CD4-positive, alpha-beta T cell treated with Interleukin-21 for 1 hour (primary cell): ENCODE measurements at places on chromosomes 11 and 22.

- no peak for DNase-seq
Measured at GRCh38 chr11:23502389-23502788, 642.1 kb upstream of the CCDC179 start.

DNA sequence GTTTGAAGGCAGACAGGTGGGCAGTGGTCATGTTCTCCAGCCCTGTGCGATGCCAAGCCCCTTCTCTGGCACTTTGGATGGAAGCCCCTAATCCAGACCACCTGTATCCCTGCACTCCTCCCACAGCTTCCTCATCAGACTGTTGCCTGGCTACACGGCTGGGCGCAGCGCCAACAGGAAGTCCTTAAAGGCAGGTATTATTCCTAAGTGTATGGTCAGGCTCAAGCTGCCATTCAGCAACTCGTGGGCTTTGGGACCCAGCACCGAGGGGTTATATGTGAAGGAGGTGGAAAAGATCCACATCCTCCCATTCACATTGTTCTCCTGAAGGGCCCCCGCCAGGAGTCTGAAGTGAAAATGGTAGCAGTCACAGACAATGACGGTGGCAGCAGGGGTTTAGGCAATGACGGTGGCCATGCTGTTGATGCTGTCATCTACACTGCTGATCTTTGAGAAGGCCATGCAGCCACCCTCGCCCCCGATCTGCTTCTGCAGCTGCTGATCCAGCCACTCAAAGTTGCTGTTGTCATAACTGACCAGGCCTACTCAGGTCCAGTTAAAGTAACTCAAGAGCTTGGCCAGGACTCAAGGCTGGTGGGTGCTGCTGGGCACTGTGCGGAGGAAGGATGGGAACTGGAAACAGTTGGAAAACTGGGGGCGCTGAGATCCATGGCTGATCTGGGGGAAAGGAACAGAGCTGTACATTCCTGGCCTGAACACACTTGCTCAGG, 27.7 kb downstream of the OR6Q1 start:
- DNase-seq = no peak

DNA sequence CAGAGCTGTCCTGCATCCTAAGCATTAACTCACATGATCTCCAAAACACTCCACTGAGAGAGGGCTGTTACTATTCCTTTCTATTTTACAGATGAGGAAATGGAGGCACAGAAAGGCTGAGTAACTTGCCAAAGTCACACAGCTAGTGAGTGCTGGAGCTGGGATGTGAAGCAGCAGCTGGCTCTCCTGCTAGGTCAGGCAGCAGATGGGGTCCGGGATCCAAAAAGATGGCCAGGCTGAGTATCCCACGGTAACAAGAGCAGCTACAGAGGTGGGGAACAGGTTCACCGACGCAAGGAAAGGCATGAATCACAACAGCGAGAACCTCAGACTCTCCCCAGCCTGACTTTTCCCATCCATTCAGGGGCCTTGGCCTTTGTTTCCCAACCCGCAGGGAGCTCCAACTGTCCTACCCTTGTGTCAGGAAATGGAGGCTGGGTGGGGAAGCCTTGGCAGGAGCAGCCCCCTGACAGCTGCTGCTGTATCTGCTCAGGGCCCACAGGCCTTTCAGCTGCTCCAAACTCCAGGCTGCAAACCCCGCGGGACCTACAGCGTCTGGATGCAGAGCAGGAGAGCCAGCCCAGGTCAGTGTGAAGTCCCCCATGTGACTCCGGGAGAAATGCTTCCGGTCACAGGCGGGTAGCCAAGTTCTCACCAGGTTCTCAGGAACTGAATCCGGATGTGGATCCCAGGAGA, 29.5 kb downstream of the DKK3 start:
- no peak for DNase-seq

DNA sequence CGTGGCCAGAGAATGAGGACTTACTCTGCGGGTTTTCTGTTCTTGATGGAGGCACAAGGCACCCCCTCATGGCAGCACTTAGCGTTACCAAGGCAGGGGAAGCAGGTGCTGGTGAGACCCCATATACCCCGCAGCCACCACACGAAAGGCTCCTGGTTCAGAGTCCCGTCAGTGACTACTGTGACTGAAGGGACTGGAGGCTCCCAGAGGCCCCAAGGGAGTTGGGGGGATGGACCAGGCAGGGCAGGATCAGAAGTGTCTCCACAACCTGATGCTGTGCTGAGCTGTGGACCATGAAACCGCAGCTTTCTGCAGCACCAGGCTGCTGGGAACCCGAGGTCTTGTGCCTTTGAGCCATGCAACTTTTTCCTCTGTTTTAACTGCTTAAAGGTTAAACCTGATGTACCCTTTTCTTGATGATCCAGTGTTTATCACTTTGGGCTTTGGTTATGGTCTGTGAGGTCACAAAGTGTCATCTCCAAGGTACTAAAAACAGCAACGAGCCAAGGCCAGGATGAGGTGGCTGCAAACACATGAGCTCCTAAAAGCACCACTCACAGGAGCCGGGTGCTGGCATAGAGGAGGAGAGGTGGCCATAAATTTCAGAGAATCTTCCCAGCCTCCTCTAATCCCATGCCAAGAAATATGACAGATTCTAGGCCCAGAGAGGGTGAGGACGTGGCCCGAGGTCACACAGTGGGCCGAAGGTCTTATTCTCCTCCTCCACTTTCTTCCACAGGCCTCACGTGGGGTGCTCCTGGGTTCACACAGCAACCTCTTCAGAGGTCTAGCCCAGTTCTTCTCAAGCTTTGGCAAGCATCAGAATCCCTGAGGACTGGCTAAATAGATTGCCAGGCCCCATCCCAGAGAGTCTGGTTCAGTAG, 4.2 kb upstream of the LRRC32 start:
- DNase-seq = no peak

GRCh38 chr11:57978686-57979531, 44.8 kb upstream of the OR9Q1 start:
- no peak for DNase-seq

DNA sequence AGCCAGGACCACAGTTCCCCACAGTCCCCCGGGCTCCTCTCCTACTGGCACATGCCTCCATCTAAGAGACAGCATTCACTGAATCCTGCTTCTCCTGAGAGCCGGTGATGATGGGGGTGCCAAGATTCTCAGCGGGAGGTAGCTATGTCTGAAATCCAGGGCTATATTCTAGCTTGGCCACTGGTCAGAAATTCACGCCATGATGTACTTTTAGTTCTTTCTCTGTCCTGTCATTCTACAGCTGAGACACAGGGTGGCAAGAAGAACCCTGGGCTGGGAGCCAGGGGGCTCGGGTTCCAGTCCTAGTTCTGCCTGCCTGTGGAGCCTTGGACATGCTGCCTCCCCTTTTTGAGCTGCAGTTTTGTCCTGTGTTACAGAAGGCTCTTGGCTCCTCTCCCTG, 59.2 kb upstream of the PHOX2A start:
- no peak for DNase-seq

- no peak for DNase-seq
Measured at GRCh38 chr11:73333640-73334383, 25.7 kb downstream of the ARHGEF17 start.

- DNase-seq = no peak
Measured at GRCh38 chr11:132343445-132344175, 973.2 kb downstream of the NTM start.

DNA sequence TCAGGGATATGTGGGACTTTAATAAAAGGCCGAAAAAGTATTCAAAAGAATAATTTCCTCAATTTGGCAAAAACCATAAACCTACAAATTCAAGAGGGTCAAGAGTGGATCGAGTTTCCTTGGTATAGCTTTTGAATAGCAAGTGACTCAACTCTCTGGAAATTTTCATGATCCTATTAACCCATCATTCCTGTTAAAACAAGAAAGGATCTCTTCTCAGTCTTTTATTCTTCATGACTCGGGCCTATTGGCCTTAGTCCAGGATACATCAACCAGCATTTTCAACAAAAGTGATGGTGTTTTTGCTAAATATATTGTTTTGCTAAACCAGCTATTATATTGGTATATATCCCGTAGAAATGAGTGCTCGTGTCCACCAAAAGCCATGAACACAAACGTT, 110.3 kb downstream of the ATXN10 start:
- no peak for DNase-seq

DNA sequence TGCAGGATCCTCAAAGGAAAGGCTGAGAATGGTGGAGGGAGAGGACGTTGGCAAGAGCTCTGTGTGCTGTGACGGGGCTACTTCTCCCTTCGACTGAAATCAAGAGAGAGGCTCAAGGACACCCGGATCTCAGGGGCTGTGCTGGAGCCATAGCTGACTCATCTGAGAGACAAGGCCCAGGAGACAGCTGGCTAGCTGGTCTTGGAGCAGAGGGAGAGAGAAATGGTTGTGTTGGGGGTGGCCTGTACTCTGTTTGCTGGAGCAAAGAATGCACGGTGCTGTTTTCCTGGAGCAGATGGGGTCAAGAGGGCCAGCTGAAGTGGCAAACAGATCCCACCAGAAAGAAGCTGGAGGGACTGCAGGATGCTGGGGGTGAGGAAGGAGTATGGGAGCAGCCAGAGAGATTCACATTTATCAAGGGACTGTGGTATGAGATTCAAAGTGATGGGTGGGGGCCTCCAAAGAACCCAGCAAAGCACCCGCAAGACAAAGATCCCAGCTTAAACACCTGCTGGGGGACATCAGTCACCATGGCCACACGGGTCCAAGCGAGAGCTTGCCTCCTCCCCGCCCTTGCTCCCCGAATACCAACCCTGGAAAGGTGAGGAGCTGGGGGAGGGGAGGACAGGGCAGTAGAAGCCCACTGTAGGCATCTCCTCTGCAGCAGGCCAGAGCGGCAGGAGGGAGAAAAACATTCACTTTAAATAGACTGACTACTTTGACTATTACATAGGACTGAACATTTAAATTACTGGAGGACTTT, 40.8 kb downstream of the MAP6 start:
- no peak for DNase-seq

GRCh38 chr11:104328512-104328907, 164.6 kb upstream of the PDGFD start:
- no peak for DNase-seq

- DNase-seq = no peak
Measured at GRCh38 chr11:76763573-76764346, 19.4 kb upstream of the TSKU start.

DNA sequence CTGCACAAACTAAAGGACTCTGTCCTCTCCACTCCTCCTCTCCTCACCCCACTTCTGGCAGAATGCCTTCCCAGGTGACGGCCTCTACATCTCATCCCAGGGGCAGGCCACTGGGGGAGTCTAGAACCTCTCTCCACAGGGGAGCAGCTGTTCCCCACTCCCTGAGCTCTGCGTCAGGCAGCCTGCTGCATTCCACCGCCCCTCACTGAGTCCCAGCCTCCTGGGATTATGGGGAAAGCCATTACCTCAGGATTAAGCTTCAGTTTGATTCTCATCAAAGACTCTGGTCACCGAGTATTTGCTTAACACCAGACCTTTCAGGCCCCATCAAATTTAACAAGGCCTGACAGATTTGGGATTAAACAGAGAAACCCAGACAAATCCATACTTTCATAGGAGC, 405.9 kb downstream of the NXPE2 start:
- no peak for DNase-seq

DNA sequence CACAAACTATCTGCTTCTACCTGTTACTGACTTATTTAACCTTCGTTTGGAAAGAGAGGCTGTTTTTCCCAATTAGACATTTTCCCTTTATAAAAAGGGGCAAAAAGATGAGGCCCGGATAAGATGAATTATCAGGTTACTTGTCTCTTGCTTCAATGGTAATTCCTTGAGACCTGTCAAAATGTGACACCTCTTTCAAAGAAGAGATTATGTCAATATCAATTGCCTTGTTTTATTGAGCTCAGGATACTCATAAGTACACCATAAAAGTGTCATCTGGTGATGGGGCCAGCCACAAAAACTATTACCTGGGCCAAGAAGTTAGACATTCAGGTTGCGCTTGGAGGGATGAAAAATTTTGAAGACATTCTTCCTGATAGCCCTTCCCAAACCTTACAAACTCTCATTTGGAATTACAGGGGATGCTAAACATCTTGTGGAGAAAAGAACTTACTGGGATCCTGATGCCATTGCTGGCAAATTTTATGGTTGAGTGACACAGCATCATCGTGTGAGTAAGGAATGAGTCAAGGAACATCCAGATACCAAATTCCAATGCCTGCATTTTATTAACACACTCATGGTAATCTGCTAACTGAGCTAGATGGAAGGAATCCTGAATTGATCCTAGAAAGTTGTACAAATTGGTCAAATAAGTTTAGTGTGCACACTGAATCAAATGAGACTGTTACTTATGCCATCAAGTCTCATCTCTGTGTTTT, 1071.2 kb downstream of the LRRC4C start:
- DNase-seq = no peak

DNA sequence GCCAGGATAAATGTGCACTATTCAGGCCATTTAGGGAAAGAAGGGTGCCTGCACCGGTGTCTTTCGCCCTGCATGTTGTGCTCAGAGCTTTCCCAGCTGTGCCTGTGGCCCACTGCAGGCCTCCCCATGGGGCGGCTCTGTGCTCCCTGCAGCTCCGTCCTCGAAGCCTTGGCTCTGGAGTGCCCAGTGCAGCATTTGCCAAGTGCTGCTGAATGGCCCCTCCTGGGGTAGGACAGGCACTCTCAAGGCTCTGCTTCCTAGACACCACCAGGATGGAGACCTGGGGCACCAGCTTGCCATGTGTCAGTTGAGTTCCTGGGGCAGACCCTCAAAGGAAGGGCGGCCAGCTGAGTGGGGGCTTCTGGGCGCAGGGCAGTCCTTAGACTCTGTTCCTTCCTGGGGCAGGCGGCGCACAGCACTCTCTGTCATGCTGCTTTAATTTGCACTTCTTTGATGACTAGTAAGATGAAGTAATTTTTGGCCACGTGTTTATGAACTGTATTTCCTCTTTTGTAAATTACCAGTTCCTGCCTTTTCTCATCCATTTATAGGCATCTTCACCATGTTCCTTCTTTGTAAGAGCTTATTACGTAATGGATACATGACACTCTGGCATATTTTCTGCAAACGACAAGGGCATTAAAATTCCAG, 32.1 kb upstream of the GNB1L start:
- DNase-seq = peak; percentile 50

- peak; percentile 74 for DNase-seq
Measured at GRCh38 chr22:17785185-17786184, 11.2 kb upstream of the BID start.

DNA sequence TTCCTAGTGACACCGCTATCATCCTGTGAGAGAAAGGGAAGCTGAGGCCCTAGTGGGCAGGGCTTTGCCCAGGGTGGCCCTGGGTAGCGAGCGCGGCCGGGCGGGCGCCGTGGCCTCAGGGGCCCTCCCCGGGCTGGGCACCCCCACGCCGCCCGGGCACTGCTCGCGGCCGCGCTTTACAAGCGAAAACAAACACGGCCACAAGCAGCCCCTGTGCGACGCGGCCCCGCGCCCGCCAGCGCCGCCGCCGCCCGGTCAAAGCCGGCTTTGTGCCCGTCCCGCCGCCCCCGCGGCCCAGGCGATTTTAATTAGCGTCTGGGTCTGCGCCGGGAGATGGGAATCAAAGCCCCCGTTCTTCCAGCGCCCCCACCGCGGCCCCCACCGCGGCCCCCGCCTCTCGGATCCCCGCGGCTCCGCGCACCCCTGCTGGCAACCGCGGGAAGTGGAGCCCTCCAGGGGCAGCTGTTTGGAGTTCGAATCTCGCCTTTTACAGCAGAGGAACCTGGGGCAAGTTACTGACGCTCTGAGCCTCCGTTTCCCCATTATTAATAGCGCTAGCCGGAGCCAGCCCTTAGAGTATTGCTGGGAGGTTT, 47.9 kb downstream of the CHRDL2 start:
- no peak for DNase-seq

GRCh38 chr11:109799604-109800003, 293.6 kb upstream of the ZC3H12C start:
- no peak for DNase-seq

- DNase-seq = no peak
Measured at GRCh38 chr11:2573240-2574042, 126.4 kb downstream of the KCNQ1OT1 start.

GRCh38 chr11:45104790-45105084, 41.7 kb upstream of the PRDM11 start:
- no peak for DNase-seq
